ENCODE measurements at places on chromosomes 5 and 9.

DNA sequence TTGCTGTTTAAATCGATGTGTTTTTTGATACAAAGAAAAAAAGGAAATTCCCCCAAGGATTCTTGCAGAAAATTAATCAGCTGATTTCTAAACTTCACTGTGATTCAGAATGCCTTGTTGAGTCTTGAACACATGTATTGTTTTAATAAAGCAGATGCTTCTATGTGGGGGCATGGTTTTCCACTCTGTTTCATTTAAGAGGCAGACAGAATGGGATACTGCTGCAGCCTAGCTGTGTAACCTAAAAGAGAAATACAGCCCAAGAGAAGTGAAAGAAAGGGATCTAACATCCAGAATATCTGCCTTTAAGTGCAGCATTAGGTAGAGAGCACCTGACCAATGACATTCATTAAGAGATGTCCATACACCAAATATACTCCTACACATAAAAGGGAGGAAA is 365.1 kb upstream of the CCNH start:
- no peak for DNase-seq

- DNase-seq: no peak
Measured at GRCh38 chr5:80122579-80122978, 87.4 kb downstream of the THBS4 start.

DNA sequence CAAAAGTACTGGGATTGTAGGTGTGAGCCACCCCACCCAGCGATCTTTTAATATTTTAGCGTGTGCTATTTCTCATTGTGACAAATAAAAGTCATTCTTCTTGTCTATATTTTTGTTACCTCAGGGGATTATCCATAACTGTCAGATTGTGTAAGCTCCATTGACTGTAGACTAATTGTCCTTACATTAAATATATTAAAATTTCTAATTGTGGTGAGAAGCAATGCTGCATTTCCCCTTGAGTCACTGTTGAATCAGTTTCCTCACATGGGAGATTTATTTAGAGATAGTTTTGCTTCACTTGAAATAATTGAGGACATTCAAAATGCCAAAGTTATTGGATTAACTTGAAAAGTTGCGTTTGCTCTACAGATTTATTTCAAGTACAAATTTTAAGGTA is 782.4 kb upstream of the WWC1 start:
- DNase-seq: no peak

- DNase-seq: no peak
Measured at GRCh38 chr5:160420331-160420610, 1.4 kb upstream of the PTTG1 start.

DNA sequence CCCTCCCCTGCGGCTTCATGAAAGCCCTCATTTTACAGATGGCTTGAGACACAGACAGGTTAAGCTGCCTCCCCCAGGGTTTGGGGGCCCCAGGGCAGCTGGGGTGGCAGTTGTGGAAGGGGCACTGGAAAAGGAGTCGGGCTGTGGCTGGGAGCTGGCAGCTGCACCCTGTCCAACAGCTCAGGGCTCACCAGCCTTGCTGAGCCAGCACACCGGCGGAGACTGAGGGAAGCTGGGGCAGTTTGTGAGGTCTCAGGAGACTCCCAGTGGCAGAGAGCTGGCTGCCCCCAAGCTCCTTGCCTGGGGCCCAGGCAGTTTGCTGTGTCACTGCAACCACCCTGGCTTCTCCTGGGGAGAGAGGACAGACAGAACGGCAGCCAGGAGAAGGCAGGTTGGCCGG is 34.8 kb upstream of the RAPGEF1 start:
- DNase-seq: no peak

- DNase-seq: no peak
Measured at GRCh38 chr5:158080112-158080511, 221.2 kb upstream of the CLINT1 start.

GRCh38 chr9:38079461-38080031 is 10.5 kb upstream of the SHB start:
- DNase-seq: no peak

GRCh38 chr5:8701251-8701650 is 832.3 kb downstream of the MTRR start:
- no peak for DNase-seq

GRCh38 chr5:156201788-156202403 is 125.1 kb upstream of the SGCD start:
- no peak for DNase-seq

GRCh38 chr5:82334856-82335255 is 56.7 kb upstream of the RPS23 start:
- DNase-seq: no peak

DNA sequence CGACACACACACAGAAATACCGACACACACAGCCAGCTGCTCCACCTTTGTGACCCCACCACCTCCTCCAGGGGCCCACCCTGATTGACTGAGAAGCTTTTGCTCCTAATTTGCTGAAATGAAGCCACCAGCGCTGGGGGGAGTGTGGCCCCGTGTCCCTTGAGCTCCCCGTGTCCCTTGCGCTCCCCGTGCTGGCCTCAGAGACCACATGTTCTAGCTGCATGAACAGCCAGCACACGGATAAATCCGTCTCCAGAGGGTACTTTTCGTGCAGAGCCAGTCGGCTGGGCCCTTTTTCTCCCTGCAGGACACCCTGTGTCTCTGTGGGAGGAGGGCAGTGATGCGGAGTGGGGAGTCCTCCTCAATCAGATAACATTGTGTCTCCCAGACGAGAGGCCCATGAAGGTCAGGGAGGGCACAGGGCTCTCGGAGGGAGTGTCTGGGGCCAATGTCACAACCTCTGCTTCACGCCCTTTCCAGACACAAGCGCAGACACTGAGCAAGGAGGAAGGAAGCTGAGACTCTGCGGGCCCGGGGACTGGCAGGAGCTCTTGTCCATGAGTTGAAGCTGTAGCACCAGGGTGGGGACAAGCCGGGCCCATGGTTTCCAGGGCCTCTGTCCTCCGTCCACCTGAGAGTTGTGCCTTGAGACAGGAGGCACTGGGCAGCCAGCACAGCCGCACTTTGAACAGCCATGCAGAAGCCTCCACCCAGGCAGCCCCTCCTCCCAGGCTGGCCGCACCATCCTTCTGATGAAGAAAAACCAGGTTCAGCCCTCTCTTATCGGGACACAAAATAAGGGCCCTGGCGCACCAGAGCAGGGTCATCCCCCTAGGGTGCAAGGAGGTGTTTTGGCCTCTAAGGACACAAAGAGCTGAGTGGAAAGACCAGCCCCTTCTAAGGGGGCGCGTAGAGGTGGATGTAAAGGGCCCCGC is 36.4 kb upstream of the SLC6A19 start:
- DNase-seq: no peak

- peak; percentile 4 for DNase-seq
Measured at GRCh38 chr5:88883836-88884607, 1.0 kb upstream of the MEF2C start.

DNA sequence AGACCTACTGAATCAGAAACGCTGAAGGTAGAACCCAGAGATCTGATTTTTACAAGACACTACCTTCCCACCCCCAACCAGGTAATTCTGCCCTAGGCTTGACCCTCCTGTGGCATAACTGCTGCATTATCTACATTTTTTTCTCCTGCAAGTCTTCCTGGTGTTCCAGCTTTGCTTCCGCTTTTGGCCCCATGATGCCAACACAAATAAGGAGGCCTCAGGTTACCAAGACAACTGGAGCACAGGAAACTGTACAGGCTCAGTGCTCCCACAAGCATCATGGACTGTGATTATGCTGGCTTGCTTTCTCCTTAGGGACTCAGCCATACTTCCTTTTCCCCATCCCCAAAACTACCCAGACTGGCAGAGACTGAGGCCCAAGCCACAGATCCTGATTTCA is 6.6 kb upstream of the MSMP start:
- no peak for DNase-seq

DNA sequence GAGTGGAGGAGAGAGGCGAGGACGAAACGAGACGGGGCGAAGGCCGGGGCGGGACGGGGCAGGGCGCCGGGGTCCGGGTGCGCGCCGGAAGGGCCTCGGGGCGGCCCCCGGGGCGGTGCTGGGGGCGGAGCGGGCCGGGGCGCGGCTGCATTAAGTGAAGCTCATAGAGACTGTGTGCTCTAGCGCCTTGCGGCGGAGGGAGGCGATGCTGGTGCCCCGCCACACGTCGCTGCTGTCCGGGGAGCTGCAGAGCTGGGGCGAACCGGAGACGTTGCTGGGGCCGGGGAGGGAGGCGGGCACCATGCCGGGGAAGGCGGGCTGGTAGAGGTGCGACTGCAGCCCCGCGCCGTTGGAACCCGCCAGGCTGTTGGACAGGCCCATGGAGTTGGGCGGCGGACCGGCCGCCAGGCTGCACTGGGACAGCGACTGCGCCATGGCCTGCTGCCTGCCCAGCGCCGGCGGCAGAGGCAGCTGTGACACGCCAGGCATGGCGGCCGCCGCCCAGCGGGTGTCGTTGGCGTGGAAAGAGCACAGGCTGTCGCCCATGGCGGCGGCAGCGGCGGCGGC is 8.3 kb downstream of the OTP start:
- no peak for DNase-seq

- no peak for DNase-seq
Measured at GRCh38 chr9:13131416-13131815, 148.1 kb downstream of the MPDZ start.

DNA sequence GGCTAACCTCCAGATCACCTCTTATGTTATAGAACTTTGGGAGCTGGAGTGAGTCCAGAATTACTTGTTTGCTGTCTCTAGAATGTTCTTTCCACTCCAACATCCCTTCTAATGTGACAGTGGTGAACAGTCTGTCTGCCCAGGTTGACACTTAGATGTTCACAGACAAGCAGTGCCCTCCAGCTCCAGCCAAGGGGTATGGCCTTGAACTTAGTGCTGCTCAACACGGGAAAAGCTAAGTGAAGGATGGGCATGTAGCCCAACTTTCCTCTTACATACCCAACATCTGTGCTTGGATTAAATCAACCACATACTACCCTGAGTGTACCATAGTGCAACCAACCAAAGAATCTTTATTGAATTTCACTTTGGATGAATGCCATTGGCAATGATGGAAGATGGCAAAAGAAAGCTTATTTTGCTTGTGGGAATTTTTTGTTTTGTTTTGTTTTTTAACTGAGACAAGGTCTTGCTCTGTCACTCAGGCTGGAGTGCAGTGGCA is 201.2 kb downstream of the NXNL2 start:
- DNase-seq: no peak

DNA sequence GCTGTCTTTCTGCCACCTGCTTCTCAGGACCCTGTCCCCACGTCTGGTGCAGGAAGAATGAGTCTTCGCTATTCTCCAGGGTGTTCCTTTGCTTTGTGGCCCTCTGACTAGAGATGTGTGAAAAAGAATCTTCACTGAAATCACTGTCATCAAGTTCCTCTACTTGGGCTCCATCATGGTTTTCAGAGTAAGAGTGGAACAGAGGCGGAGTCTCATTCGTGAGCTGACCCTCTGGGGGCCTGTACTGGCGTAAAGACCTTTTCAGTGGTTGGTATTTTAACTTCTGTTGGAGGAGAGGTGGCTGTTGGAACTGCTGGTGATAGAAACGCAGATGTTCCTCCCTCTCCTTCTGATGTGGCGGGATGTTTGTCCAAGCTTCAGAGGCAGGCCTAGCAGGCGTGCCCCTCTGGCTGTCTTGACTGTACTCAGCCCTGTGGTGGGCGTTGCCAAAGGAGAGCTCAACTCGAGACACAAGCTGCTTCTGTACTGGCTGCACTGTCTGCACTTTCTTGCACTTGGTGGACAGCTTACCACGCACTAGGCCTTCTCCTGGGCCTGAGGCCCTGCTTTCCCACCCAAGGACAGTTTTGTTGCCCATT is 72.0 kb downstream of the KIF24 start:
- no peak for DNase-seq

DNA sequence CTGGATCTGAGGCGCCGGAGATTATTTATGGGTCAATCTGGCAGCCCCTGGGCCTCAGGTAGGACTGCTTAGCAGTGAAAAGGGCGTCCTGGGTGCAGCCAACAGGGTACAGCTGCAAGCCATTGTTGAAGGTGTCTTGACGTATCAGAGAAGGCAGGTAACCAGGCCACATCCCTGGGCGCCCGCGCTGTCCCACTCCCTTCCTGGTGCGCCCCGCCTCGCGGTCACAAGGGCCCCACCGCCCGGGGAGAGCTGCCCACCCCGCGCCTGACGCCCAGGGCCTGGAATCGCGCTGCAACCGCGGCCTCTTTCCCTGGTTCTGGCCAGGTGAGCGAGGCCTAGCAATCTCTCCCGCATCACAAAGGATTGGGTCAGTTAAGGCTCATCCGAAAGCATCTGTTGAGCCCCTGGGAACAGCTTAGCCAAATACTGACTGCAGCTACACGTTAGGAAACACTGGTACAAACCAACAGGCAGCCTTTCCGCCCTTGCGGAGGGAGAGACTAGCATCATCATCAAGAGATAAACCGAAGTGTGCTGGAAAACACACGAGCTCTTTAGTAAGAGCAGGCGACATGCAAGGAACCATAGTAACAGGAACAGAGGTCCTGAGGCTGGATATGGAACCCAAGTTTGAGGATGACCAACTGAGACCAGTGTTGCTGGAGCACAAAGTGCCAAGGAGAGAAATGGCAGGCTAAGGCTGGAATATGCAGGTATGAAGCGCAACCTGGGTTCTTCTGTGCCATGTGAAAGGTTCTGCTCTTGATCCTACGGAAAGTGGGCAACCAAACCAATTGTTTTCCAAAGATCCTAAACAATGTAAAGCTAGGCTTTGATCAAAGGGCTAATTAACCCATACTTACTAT is 3.6 kb downstream of the RPS23 start:
- no peak for DNase-seq

DNA sequence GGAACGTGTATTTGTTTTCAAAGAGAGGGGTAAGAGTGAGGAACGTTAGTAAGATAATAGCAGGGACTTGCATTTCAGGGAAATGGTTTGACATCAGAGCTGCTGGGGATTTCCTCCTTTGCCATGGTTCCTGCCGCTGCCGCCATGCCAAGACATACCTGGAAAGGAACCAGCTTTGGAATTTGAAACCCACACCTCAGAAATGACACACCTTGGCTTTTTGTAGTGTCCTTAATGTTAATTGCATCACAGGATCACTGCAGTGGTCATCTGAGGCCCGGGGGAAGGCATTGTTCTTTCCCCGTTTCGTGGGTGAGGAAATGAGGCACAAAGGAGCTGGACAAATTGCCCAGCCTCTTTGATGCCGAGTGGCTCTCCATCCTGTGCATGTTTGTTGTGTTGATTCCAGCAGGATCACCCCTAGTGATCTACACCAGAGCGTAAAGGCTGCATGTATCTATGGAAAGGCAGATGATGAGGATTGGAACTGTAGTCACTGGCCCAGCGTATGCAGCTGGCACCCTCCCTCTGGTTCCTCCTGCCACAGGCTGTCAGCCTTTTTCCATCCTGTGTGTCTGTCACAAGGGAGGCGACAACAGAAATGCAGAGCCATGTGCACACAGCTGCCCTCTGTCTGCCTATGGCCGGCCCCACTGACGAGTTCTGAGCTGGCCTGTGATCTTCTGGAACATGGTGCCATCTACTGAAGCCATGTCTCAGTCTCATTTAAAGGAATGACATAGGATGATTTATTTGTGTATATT is 37.8 kb downstream of the SLC46A2 start:
- DNase-seq: no peak

DNA sequence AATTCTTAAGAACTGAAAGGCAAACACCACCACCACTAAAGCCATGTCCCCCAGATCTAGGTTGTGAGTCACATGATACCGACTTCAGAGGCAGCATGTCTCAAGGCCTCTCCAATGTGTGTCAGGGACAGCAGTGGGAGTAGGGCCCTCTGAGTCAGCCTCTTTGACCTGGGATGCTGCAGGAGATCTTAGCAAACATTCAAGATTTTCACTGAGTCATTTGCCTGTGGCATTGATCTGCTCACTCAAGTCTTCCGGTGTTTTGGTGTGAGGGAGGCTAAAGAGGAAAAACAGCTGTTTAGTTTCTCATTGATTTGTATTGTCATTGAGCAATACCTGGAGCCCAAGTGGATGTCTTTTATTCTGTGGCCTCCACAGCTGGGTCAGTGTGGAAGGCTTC is 36.1 kb downstream of the TMC1 start:
- DNase-seq: no peak
